ENCODE measurements at places on chromosomes 1 and 21.
A peak's percentile ranks its signal among the peaks of the same experiment; 100 is the strongest.

DNA sequence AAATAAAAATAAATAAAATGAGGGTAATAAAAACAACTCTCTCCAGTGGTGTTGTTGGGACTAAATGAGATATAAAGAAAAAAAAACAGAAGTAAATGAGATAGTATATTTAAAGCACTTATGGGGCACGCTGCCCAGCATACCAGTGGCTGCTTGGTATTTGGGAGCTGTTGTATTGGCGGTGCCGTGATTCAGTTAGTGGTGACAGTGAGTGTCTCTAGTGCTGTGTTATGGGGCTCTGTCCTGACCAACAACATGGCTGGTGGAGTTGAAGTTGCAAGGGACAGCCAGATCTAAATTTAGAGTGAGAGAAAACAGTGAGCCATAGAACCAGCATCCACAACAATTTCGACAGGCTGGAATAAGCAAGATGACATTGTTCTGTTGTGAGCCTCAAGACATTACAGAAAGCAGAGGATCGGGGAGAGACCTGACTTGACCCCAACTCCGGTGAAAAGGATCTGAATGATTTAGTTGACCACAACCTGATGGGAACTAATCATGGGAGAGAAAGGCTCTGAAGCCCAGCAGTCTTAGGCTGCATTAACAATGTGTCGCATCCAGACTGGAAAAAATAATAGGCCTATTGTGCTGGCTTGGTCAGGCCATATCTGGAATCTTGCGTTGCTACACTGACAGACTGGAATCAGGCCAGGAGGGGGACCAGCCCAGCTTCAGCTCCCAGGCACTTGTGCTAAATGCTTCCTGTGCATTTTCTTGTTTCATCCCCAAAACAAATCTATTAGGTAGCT, 2.4 kb upstream of the MFSD2A start:
- no peak for DNase-seq

DNA sequence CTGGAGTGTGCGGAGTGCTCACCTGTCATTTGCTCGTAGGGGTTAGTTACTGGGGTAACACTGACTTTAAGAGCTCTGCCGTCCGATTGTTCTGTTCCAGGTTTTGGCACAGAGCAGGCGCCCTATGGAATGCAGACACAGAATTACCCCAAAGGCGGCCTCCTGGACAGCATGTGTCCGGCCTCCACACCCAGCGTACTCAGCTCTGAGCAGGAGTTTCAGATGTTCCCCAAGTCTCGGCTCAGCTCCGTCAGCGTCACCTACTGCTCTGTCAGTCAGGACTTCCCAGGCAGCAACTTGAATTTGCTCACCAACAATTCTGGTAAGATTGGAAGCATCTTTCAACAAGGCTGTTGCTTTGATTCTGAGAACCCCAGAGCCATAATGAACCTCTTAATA, 12.6 kb downstream of the ETS2 start:
- DNase-seq, result no peak

- no peak for DNase-seq
Observed at GRCh38 chr1:154014154-154014907, 23.8 kb downstream of the RPS27 start.

GRCh38 chr1:67830928-67831830, 2.1 kb downstream of the GNG12 start:
- no peak for DNase-seq

DNA sequence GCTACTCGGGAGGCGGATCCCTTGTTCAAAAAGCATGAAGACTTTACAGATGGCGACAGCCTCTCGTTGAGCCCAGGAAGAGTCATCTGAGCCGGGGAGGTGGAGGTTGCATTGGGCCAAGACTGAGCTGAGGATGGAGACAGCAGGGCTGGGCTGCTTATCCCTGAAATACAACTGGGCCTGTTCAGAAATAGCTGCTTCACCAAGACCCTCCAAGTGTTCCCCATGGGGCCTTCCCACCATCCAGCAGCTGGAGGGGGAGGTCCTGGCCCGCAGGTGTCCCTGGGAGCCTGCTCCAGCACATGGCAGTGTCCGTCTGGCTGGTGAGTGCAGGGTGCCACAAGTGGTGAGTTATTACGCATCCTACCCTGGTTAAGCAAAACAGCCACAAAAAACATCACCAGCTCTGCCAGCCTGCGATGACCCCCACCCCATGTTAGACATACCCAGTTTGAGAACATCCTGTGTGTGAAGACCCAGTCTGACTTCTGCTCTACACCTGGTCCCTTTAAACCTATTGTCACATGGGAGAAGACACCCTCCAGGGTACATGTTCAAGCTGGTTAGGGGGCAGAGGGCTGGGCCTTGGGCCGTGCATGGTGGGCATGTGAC, 93.1 kb upstream of the TMPRSS2 start:
- no peak for DNase-seq

DNA sequence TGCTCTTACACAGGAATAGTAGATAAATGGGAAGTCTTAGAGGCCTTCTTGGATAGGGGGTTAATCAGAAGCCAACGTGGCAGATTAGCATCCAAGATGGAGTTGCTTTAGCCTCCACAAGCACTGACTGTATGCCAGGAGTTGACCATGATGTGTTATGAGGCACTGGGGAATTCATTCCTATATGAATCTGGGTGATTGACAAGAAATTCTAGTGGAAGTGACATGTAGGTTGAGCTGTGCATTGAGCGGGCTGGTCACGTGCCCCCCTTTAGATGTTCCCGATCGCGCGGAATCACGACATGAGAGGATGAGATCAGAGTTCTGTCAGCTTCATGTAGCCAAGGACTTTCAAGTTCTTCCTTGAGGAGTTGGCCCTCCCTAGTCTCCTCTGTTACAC, 31.7 kb downstream of the GALNT2 start:
- no peak for DNase-seq

- DNase-seq, result no peak
Observed at GRCh38 chr1:155591770-155592169, 18.2 kb upstream of the MSTO1 start.

DNA sequence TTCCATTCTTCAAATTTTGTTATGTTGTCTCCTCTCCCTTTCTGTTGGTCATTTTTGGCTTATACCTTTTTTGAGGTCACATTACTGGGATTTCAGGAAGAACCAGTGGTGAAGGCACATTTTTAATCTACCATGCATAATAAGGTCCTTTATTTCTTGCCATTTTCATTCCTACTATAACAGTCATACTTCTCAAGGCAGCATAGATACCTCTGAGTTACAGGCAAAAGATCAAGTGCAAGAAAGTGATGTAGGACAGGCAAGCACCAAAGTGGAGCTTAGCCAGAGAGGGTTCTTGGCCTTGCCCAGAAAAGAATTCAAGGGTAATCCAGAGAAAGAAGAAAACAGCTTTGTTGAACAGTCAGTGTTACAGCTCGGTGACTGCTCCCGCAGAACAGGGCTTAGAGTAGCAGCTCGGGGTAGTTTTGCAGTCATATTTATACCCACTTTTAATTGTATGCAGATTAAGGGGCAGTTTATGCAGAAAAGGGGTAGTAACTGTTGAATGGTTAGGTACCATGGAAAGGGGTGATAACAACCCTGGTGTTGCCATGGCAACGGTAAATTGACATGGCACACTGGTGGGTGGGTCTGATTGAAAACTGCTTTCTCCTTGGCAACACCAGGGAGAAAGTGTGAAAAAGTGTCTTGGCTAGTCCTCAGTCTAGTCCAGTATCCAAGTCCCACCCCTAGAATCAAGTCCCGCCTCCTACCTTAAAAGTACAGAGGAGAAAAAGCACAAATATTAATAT, 39.6 kb upstream of the DOCK7 start:
- no peak for DNase-seq

- no peak for DNase-seq
Observed at GRCh38 chr1:201396861-201397464, 2.2 kb downstream of the LAD1 start.

DNA sequence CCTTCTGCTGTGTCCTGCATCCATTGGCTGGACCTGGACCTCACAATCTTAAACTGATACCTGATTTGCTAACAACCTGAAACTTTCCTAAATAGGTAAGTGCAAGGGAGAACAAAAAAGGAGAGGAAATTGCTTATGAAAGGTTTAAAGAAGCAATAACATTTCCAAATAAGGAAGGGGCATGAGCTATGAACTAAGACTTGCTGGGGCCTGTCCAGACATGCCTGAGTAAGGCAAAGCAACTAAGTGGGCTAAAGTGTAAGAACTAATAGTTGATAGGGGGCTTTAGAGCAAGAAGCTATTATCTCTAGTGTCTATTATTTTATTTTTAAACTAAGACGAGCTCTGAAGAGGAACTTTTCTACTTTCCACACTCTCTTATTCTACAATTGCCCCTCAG, 11.6 kb downstream of the JMJD4 start:
- no peak for DNase-seq

DNA sequence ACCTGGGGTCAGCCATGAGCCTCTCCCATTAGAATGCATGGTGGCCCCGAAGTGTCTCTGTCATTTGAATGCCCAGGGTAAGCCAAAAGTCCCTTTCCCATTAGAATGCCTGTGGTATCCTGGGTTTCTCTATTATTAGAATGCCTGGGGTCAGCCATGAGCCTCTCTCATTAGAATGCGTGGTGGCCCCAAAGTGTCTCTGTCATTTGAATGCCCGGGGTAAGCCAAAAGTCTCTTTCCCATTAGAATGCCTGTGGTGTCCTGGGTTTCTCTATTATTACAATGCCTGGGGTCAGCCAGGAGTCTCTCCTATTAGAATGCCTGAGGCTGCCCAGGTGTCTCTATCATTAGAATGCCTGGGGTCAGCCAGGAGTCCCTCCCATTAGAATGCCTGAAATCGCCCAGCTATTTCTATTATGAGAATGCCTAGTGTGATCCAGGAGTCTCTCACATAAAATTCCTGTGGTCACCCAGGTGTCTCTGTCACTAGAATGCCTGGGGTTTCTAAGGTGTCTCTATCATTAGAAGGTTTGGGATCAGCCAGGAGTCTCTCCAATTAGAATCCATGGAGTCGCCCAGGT, 65.5 kb downstream of the RNF187 start:
- DNase-seq, result no peak

GRCh38 chr1:115641762-115642167, at the start of gene VANGL1:
TSS of gene VANGL1 (plus strand) at chr1:115641970. CDS start at chr1:115651414, 9,444 bp downstream.
- DNase-seq, result no peak

DNA sequence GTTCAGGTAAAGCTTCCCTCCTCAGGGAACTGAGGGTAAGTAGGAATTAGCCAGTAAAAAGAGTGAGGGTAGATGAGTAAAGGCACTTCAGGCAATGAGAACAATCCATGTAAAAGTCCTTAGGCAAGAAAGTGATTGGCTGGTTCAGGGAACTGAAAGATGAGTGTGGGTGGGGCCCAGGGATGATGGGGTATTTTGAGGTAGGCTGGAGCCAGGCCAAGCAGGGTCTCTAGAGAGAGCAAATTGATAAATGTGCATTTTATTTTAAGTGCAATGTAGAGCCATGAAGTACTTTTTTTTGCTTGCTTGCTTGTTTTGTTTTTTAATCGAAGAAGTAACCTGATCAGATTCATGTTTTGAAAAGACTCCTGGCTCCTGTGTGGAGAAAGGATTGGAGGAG, 26.5 kb downstream of the OSBPL9 start:
- DNase-seq, result no peak

DNA sequence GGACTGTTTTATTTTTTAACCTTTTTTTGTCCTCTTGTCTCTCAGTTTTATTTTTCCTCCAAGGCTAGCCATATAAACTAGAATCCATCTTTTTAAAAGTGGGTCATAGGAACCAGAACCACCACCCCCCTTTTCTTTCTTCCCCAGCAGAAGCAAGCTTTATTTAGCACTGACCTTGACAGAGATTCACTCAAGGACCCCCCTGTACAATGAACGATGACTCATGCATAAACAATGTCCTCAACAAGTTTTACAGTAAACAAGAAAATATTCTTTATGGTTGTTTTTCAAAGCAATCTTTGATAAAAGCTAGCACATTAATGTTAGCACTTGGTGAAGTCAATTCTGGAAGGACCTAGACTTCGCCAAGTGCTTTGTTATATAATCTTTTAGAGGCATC, 14.1 kb downstream of the PKN2 start:
- no peak for DNase-seq

DNA sequence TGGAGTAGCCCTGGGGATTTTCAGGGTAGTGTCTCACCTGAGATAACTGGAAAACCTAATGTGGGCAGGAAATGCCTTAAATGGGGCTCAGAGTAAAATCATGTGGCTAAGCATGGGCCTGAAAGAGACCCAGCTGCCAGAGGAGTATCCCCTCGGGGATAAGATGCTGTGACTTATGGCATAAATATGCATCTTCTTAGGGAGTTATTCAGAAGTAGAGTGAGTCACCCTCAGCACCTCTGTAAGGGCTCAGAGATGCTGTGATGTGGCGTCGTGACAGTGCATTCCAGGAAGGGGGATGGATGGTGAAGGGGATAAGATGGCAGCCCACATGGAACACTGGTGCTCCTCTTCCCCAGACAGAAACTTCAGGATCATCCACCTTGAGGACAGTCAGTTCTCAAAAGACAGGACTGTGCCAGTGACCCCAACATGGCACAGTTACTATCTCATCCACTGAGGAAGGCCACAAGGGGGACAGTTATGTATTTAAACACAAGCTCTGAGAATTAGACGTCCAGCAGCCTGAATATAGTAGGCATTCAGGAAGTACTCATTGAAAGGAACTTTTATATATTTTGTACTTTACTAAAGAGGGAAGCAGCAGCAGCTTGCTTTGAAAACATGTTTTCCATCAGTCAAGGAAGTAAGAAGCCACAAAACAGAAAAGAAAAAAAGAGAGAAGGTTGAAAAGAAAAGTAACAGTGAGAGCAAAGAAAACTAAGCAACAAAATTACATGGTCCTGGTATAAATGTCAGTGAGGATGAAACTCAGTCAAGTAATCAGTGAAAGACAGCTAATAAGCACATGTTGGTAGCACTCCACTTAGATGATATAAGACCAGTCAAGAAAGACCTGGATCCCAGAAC, 8.3 kb downstream of the IL24 start:
- DNase-seq, result peak; percentile 42

DNA sequence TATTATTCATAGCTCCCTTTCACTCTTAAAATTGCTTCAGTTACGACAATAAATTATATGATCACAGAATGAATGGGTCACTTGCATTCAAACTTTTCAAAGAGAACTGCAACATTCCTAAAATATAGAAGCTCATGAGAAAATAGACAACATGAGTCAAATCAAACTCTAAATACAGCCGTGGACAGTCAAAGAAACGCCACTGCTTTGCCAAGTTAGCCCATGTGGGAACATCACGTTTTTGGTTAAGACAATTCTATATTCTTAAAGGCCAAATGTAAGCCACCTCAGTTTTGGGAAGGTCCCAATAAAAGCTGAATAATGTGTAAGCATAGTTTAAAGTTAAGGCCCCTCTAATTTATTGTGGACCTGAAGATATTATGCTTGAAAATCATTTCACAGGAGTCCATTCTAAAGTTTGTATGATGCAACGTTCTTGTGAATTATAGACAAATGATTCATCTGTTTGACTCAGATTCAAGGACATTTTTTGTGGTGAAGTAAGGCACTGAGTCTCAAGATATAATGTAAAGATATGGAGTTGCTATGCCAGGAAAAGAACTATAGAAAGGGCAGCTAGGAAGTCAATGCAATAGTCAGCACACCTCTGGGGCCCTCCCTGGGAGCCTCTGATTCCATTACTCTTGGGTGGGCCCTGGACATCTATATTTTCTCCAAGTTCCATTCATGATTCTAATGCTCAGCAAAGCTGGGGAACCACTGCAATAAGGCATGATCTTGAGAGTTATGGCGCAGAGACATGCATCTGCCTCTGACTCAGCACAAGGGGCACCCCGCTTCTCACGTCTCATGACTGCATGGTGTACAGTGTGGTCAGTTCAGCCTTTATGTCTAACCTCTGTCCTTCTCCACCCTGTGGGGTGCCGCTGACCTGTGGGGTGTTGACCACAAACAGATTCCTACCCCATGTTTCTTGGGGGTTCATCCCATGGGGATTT, 33.9 kb downstream of the ETS2 start:
- DNase-seq, result no peak

Measured in stimulated activated CD4-positive, alpha-beta T cell treated with anti-CD3 and anti-CD28 coated beads, Interleukin-12 subunit alpha, Interleukin-12 subunit beta, amount 100 ng/mL, for 24 hours (primary cell).